NAMALWA (cell line): ENCODE measurements at places on chromosomes 3 and 15.

GRCh38 chr3:133457465-133458067, 57.7 kb downstream of the BFSP2 start:
- peak; percentile 93 for DNase-seq

- no peak for DNase-seq
Measured at GRCh38 chr3:161392853-161393252, 21.5 kb upstream of the SPTSSB start.

- no peak for DNase-seq
Measured at GRCh38 chr15:37203050-37203449, 102.7 kb upstream of the MEIS2 start.

DNA sequence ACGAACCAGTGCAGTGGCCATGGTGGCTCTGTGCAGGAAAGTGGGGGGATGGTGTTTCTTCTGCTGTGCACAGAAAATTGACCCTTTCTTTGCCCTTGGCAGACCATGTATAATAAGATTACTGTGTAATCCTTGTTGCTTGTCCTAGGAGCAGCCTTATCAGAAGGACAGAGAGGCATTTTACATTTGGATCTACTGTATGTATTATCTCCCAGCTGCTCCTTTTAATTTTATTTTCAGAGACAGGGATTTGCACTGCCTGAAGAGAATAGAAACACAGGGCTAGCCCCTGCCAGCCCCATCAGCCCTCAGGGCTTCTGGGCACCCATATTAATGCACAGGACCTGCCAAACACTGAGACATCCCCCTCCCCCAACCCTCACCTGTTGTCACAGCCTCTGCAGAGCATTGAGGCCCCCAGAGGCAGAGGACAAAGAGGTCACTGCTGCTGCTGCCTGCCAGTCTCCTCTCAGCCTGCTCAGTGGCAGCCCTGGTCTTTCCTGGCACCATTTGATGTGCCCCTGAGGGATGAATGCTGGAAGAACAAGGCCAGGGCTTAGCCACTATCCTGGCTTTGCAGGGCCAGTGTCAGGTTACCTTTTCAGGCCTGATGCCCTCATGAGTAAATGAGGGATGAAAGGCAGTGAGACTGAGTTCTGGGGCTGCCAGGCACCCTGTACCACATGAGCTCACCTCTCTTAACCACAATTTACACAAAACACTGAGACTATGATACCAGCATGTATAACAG, 533.4 kb downstream of the NTRK3 start:
- no peak for DNase-seq

DNA sequence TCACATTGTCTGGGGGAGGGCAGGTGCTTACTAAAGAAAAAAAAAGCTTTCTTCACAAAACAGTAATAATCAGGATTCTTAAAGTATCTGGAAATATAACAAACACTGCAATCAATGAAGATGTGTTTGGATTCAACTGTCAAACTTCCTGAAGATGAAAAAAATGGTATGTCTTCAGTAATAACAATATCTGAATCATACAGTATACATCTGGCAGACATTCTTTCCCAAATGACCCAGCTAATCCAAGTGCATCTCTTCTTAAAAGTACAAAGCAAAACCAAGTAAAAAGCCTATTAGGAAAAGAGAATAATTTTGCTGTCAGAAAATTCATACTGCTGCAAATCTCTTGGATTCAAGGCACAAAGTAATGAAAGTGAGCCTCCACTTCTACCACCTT, 145.0 kb upstream of the MCTP2 start:
- DNase-seq, result no peak

DNA sequence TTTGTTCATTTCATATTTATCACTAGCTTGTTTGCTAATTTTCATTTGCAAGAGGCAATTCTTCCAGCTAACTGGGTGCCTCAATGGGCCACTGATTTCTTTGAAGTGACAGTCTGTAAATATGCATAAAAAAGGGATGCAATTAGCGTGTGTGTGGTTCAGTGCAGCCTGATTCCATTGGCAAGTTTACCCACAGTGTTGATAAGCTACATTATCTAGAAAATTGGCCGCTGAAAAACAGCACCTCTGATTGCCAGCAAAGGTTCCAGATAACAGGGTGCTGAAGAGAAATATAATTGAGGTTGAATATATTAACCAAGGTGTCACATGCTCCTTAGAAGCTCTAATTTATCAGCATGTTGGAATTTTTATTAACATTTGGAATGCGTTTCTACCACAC, 76.9 kb downstream of the SAMMSON start:
- no peak for DNase-seq

GRCh38 chr3:42375121-42375800, 35.1 kb downstream of the LYZL4 start:
- DNase-seq, result no peak

- DNase-seq, result no peak
Measured at GRCh38 chr3:189841473-189842205, 210.4 kb downstream of the TP63 start.

DNA sequence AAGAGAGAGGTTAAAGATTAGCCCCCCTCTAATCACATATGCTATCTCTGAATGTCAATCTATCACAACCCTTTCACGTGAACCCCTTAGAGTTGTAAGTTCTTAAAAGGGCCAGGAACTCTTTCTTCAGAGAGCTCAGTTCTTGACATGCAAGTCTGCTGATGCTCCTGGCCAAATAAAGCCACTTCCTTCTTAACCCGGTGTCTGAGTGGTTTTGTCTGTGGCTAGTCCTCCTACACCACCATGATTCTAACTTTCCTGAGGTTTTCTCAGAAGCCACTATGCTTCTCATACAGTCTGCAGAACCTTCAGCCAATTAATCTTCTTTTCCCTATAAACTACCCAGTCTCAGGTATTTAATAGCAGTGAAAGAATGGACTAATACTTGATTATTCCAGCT, 231.1 kb upstream of the CNTN6 start:
- no peak for DNase-seq

GRCh38 chr3:183131735-183132134, 30.8 kb downstream of the LAMP3 start:
- DNase-seq, result no peak

GRCh38 chr15:31457161-31457560, 130.5 kb downstream of the KLF13 start:
- DNase-seq, result peak; percentile 35

GRCh38 chr3:134253475-134254226, 3.0 kb upstream of the RYK start:
- no peak for DNase-seq

- DNase-seq, result no peak
Measured at GRCh38 chr3:26915208-26915607, 292.6 kb downstream of the LRRC3B start.

GRCh38 chr3:125166599-125167136, 45.9 kb downstream of the SLC12A8 start:
- DNase-seq, result no peak

DNA sequence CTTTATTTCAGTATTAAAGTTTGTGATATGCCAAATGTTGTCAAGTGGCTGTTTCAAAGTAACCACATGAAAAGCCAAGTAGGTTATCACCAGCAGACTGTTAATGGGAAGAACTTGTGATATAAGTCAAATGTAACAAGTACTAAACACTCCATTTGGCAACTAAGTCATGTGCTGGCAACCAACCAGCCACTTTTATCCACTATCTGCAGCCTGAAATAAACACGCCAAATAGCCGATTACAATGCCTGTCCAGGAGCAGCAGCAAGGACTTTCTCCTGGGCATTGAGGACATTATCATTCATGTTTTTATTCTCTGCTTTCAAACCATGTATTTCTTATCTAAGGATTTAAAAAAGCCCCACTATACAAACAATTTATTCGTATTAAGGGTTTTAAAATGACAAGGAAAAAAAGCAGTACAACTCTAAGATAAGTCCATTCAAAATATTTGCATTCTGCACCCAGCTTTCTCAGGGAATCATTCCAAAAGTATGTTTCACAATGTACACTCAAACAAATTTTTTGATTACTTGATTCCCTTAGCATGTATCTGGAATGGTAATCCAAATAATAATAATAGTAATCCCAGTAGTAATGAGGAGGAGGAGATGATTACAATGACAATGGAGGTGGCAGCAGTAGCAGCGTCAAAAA, 448.6 kb downstream of the ERC2 start:
- DNase-seq, result no peak
